Panc1 (cell line): ENCODE measurements at places on chromosomes 11 and 22.

- no peak for DNase-seq
Observed at GRCh38 chr11:118612378-118612777, 5.0 kb downstream of the PHLDB1 start.

DNA sequence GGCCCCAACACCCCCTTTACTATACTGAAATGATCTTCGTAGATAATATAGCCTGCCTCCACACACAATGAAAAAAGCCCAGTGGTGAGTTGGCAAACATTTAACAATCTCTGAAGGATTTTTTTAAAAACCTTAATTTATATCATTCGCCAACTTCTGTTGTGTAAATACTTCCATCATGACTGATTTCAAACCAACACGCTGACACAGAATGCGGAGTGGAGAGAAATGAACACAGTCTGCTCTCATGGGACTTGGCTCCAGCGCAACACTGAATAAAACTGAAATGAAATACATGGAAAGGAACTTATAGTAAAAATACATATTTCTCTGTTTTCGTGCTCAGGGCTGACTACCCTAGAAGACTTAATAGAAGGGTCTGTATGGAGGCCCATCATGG, 61.3 kb upstream of the WNT11 start:
- no peak for DNase-seq

GRCh38 chr22:43441216-43441615, 29.4 kb downstream of the MPPED1 start:
- DNase-seq = no peak

GRCh38 chr11:113725913-113726312, 19.8 kb upstream of the TMPRSS5 start:
- DNase-seq = no peak

- DNase-seq = no peak
Observed at GRCh38 chr11:98531576-98531975, 489.2 kb upstream of the CNTN5 start.

GRCh38 chr11:27570542-27570941, 64.0 kb upstream of the LIN7C start:
- no peak for DNase-seq

DNA sequence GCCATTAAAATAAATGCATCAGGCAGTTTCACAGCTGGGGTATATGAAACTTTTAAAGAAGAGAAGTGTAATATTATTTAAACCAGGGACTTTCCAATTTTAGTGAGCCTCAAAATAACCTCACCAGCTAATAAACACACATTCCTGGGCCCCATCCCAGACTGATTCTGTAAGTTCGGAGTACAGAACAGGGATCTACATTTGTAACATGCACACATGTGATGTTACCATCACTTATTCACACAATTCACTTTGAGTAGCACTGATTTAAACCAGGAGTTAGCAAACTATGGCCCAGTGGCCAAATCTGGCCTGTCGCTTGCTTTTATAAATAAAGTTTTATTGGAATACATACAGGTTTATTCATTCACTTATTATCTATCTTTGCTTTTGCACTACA, 62.0 kb downstream of the STK33 start:
- DNase-seq = no peak

GRCh38 chr11:92812841-92813240, 156.6 kb upstream of the MTNR1B start:
- no peak for DNase-seq

DNA sequence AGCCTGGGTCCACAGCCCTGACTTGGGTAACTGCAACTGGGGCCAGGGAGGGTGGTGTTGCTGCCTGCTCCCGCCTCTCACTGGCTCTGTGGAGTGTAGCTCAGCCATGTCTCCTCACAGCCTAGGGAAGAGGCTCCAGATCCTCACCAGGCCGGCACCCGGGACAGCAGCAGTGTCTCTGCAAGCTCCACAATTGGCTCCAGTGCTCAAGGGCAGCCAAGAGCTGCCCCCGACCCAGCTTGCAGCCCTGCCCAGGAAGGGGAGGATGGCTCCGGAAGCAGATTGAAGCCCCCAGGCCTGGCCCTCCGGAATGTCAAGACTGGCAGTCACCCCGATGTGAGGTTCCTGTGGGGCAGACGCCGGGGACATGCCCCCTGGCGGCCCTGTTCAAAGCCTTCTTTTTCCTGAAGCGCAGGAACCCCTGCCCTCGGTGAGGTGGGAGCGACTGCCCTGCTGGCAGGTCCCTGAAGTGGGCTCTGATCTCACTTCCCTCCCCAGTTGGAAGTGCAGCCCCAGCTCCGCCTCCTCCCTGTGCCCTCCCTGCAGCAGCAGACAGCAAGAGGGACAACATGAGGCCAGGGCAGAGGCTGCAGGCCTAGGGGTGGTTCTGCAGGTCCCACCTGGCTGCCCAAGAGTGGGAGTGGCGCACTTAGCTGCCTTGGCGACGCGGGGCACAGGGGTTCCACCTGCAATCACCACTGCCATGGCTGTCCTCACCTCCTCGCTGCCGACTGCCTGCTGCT, 816.2 kb upstream of the LUZP2 start:
- DNase-seq = no peak

- DNase-seq = no peak
Observed at GRCh38 chr22:37525746-37526350, 6.6 kb upstream of the CARD10 start.

- no peak for DNase-seq
Observed at GRCh38 chr22:35629406-35630216, 12.5 kb upstream of the MB start.

GRCh38 chr22:24153353-24153752, 27.9 kb upstream of the SUSD2 start:
- no peak for DNase-seq

DNA sequence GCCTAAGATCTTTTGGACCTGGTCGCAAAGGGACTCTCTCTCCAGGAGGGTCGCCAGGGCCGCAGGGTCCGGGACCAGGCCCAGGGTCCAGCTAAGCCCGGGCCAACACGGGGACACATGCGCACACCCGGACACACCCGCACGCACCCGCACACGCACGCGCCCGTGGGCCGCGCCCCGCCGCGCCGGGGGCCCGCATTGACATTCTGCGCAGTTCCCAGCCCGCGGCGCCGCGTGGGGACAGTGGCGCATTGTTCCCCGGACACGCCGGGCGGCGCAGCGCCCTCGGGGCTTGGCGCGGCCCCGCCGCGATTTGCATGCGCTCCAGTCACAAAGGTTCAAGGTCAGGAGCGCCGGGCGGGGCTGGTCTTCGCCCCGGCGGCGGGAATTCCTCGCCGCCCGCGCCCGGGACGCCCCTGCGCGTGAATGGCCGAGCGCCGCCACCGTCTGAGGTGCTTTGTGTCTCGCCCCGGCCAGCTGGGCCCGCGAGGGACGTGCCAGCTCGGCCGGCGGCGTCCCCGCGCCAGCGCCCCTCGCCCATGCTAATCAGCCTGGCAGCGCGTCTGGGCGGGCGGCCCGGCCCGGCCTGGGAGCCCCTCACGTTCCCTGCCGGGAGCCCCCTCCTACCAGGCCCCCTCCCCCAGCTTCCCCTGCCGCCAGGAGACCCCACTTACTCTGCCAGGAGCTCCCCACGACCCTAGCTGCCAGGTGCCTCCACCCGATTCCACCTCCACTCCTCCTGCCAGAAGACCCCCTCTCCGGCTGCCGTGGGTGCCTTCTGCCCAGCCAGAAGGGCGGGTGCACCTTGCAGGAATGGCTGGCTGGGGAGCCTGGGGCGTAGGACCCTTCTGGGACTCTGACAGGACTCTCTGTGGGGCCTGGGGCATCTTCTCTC, 50.5 kb upstream of the WNT7B start:
- DNase-seq = no peak

DNA sequence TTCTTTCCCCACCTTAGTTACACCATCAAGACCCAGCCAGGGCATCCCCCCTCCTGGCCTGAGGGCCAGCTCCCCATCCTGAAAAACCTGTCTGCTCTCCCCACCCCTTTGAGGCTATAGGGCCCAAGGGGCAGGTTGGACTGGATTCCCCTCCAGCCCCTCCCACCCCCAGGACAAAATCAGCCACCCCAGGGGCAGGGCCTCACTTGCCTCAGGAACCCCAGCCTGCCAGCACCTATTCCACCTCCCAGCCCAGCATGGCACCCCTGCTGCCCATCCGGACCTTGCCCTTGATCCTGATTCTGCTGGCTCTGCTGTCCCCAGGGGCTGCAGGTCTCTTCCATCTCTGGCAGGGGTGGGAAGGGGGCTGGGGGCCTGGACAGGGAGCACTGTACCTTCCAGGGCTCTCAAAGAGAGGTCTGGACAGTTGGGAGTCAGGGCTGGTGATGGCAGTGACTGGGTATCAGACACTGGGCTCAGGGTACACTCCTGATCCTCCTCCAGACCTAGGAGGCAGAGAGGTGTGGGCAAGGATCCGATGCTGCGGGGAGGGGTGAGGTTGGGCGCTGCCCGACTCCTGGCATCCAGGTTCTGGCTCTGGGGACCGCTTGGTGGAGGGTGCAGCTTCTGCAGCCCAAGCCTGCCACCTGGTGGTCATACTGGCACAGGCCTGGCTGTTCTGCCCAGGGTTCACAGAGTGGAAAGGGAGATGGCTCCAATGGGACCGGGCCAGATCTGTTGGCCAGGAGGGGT, at the start of gene UPK2:
UPK2 (plus strand) TSS at position 205 of the 753 bp plus-strand sequence; CDS start at position 258, 53 bp downstream.
- DNase-seq = peak; percentile 72

- no peak for DNase-seq
Observed at GRCh38 chr11:353179-353873, 16.0 kb upstream of the B4GALNT4 start.

DNA sequence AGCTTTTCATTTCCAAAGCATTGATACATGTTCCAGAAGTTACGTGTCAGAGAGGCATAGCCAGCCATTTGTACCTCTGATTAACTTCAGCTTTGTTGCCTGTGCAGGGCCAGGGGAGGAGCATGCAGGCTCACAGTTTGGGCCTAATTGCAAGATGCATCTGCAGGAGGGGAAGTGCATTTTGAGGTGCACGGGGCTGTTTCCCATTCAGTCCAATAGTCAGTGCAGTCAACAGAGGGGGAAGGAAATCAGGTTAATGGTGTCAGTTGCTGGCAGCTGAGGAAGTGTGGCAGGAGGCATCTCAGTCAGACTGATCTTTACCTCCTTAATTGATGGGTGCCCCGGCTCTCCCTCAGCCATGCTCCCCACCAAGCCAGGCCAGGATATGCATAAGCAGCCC, 39.3 kb downstream of the ABCC8 start:
- no peak for DNase-seq

DNA sequence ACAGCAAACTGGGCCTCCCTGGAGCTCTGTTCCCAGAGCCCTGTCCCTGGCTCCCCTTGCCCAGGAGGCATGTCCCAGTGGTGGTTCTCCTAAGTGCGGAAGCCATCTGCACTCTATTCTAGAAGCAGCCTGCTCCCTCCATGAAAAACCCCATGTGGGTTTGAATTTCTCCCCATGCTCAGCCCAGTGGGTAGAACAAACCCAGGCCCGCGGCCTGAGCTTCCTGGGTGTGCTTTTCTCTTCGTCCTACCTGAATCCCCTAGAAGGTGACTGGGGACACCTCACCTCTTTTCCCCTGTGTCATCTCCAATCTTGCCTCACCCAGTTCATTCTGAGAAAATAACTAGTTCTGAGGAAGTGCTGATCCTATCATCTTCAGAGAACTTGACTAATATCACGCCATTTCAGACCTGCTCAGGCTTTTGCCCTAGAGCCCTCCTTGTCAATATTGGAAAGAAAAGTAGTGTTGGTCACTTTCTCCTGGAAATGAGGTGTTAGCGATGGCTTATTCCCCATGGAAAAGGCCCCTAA, 15.9 kb downstream of the IL10RA start:
- no peak for DNase-seq

- no peak for DNase-seq
Observed at GRCh38 chr11:86790195-86790725, 10.1 kb upstream of the PRSS23 start.

GRCh38 chr11:10925149-10925926, 67.5 kb upstream of the ZBED5 start:
- no peak for DNase-seq

GRCh38 chr11:116162886-116163230, 609.9 kb downstream of the BUD13 start:
- DNase-seq = no peak

- no peak for DNase-seq
Observed at GRCh38 chr11:69708736-69709401, 5.0 kb upstream of the FGF19 start.

GRCh38 chr11:126115816-126116331, 53.2 kb upstream of the CDON start:
- DNase-seq = peak; percentile 8

DNA sequence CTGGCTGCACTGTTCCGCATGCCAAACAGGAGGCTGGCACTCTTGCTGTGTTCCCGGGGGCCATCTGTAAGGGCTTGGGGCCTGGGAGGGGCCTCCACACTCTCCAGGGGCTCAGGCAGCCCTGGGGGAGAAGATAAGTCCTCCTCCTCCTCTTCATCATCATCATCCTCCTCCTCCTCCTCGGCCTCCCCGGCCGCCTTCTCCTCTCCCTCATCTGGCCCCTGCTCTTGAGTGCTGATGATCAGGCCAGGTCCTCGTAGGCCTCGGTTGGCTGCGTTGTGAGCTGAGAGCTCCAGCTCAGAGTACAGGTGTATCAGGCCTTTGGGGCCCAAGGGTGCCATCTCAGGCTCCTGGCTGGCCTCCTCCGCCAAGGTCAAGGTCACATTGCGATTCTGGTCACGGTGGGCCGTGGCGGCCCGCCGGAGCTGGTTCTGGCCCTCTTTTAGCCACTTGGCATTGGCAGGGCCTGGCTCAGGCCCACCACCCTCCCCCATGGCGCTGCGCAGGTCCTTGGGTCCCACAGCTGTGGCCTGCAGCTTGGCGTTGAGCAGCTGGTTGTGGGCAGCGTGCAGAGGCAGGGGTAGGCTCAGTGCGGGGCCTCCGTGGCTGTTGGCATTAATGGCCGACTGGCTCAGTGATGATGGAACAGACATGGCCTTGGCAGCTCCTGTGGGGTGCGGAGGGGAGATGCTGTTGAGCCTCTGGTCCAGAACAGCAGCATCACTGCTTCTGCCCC, 8.0 kb downstream of the APBB1 start:
- no peak for DNase-seq

GRCh38 chr22:39962071-39962470, 1.9 kb downstream of the TMA7B start:
- DNase-seq = no peak

DNA sequence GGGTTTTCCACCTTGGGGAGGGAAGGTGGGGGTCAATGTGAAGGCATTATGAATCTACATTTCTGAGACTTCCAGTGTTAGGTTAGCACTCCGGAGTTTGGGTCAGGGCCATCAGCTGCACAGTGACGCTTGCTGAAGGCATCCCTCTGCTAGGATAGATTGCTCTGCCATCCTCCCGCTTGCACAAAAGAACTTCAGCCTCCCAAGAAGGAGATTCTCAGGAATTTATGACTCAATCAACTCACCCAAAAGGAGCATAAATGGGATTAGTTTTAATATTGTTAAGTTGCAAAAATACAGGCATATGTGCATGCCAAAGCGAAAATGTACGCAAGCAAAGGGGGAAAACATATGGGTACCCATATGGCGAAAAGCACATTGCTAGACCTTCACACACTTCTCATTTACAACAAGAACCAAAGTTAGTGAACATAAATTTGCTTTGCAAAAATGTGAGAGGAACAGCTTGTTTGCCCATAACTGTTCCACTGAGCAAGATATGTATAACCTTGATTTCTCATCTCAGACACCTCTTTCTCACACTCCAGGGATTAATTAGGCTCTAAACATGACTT, 1013.0 kb downstream of the OPCML start:
- no peak for DNase-seq
